Gastrocnemius medialis (tissue), 4 donors: ENCODE measurements at places on chromosomes 11 and 22. TPM values are rescaled to one million over a fixed set of nuclear protein-coding genes. Genes with fewer than 3 reads are reported as not detected.

DNA sequence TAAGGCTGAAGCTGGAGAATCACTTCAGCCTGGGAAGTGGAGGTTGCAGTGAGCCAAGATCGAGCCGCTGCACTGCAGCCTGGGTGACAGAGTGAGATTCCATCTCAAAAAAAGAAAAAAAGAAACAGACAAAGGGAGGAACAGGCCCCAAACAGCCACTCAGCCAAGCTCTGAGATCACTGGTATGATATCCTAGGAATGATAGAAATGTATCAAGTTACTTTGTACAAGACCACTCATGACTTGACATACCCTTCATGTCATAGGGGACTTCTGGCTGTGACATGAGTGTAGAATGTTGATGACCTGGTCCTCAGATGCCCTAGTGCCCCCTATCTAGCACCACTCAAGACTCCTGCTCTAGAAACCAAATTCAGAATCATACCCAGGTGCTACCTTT is 216.5 kb downstream of the NAV2 start:
- H3K27me3 ChIP-seq = no peaks in the 10 kb centered on the region
- H3K4me1 ChIP-seq = no peaks in the 10 kb centered on the region
- no peak for DNase-seq
- no peak overlapping the region for H3K4me3 ChIP-seq
- no peak overlapping the region for H3K27ac ChIP-seq

GRCh38 chr22:35894937-35895708 is 133.5 kb downstream of the RBFOX2 start:
- no peaks in the 10 kb centered on the region for H3K27me3 ChIP-seq
- peaks cover 60% of the 10 kb centered on the region for H3K4me1 ChIP-seq
- DNase-seq = peak; percentile 60
- no peaks in the 10 kb centered on the region for H3K36me3 ChIP-seq
- H3K4me3 ChIP-seq = peak overlapping the region; percentile 51

DNA sequence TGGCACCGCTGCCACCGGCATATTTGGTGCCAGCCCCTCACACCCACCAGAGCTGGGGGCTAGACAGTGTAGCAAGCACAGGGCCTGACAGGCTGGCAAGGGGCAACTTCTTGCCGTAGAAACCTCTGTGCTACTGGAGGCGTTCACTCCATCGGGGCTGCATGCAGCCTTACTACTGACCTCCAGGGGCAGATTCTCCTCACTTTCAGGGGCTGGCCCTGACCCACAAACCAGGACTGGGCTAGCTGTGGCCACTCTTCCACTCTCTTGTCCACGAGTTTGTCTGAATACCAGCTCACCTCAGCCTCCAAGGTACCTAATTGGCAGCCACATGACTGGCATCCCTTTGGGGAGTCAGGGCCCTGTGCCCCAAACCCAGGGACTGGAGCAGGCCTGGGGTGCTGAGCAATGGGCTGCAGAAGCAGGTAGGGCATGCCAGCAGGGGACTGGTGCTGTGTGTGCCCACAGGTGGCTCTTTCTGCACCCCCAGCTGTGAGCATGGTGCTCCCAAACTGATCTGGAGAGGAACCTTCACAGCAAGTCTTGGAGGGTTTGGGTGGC is 2.1 kb upstream of the LMO1 start:
- no peak overlapping the region for H3K4me3 ChIP-seq
- no peak for DNase-seq
- H3K27me3 ChIP-seq = peaks cover 44% of the 10 kb centered on the region
- no peak overlapping the region for H3K27ac ChIP-seq
- H3K36me3 ChIP-seq = no peaks in the 10 kb centered on the region
- peaks cover 13% of the 10 kb centered on the region for H3K4me1 ChIP-seq

GRCh38 chr11:126702987-126703386 is 297.6 kb downstream of the KIRREL3 start:
- H3K36me3 ChIP-seq = no peaks in the 10 kb centered on the region
- peak; percentile 50 for DNase-seq
- H3K27ac ChIP-seq = no peak overlapping the region
- no peaks in the 10 kb centered on the region for H3K27me3 ChIP-seq

DNA sequence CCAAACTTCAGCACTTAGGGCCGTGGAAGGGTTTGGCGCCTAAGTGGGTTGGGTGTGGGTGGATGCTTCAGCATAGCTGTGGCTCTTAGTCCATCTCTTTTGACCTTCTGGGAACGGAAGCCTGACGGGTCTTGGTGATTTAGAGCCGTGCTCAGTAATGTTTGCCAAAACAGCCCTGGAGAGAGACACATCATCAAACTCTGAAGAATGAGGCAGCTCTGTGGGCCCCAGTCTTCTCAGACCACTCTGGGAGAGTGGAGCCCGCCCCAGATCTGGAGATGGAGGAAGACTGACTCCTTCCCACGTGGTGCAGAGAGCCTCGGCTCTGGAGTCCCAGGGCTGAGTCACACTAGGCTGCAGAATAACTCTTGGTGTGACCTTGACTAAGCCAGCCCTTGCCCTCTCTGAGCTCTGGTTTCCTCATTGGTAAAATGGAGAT is 168.9 kb downstream of the C11orf91 start:
- peak; percentile 7 for DNase-seq
- H3K36me3 ChIP-seq = no peaks in the 10 kb centered on the region
- peak overlapping the region; percentile 47 for H3K27ac ChIP-seq
- H3K4me3 ChIP-seq = no peak overlapping the region

DNA sequence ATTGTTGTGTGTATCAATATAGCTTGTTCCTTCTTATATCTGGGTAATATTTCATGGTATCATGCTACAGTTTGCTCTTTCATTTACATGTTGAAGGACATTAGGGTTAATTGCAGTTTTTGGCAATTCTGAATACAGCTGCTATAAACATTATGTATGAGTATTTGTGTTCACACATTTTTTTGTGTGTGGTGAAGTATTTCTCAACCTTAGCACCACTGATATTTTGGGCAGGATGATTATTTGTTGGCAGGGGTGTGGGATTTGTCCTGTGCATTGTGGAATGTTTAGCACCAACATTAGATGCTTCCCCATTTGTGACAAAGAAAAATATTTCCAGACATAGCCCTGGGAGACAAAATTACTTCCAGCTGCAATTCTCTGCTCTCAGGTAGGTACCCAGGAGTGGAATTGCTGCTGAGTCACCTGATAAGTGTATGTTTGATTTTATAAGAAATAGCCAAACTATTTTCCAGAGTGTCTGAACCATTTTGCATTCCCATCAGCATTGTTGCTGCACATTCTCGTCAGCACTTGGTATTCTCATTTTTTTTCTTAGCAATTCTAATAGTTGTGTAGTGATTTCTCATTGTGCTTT is 128.2 kb downstream of the SNX19 start:
- DNase-seq = no peak
- H3K4me1 ChIP-seq = peaks cover 9% of the 10 kb centered on the region
- no peaks in the 10 kb centered on the region for H3K36me3 ChIP-seq
- no peak overlapping the region for H3K4me3 ChIP-seq

- peaks cover 18% of the 10 kb centered on the region for H3K4me1 ChIP-seq
- no peaks in the 10 kb centered on the region for H3K36me3 ChIP-seq
- no peak overlapping the region for H3K27ac ChIP-seq
- no peak for DNase-seq
- no peaks in the 10 kb centered on the region for H3K27me3 ChIP-seq
Observed at GRCh38 chr11:63764679-63765647, 3.6 kb downstream of the ZFTA start.

The DGCR6 gene
- 33.1 TPM for total RNA-seq

The PACSIN2 gene
- 41.1 TPM for total RNA-seq

The VSIG10L2 gene
- total RNA-seq = 0.10 TPM

The OPCML gene
- total RNA-seq = not detected
